ENCODE measurements at places on chromosomes 5 and 9. TPM values are rescaled to one million over a fixed set of nuclear protein-coding genes. Genes with fewer than 3 reads are reported as not detected.

The HTR1A gene
- not detected for total RNA-seq

The PCDHB14 gene
- 0.27 TPM for total RNA-seq

The IRX2 gene
- total RNA-seq, result not detected

The OTULINL gene
- total RNA-seq, result 8.8 TPM

The MARVELD2 gene
- total RNA-seq, result 21.6 TPM

The TAF1L gene
- total RNA-seq, result not detected

The GDNF gene
- not detected for total RNA-seq

The SYK gene
- 9.0 TPM for total RNA-seq

The INSL4 gene
- not detected for total RNA-seq

The SPATA31E1 gene
- not detected for total RNA-seq

The HINT2 gene
- total RNA-seq, result 49.0 TPM

The SLC46A2 gene
- total RNA-seq, result not detected

The PDE8B gene
- total RNA-seq, result 0.17 TPM

The LCN15 gene
- 0.76 TPM for total RNA-seq

The PCDHA1 gene
- total RNA-seq, result not detected

The CCDC171 gene
- total RNA-seq, result 2.6 TPM

The AFAP1L1 gene
- 4.3 TPM for total RNA-seq

The TMOD1 gene
- total RNA-seq, result 4.4 TPM

The TRIM7 gene
- 30.2 TPM for total RNA-seq

The KIF12 gene
- 6.4 TPM for total RNA-seq

The GAPT gene
- total RNA-seq, result not detected

The HMCN2 gene
- 0.22 TPM for total RNA-seq

The SNX24 gene
- 10.8 TPM for total RNA-seq

The GPR150 gene
- total RNA-seq, result not detected

The INSYN2B gene
- total RNA-seq, result not detected

The RNF208 gene
- total RNA-seq, result 26.1 TPM

The EIF4EBP3 gene
- 6.0 TPM for total RNA-seq

The DTWD2 gene
- 5.2 TPM for total RNA-seq

The PDE6A gene
- not detected for total RNA-seq

The GDF9 gene
- 0.49 TPM for total RNA-seq

The ST6GALNAC4 gene
- 49.4 TPM for total RNA-seq

The SPRY4 gene
- total RNA-seq, result 112 TPM

The NSUN2 gene
- total RNA-seq, result 101 TPM

The AGXT2 gene
- total RNA-seq, result not detected

The SERF1B gene
- total RNA-seq, result 26.4 TPM
